ENCODE measurements at places on chromosomes 5 and 9.

- DNase-seq = no peak
- H3K4me1 ChIP-seq = no peaks in the 10 kb centered on the region
- H3K27ac ChIP-seq = no peak overlapping the region
- no peak overlapping the region for H3K4me3 ChIP-seq
- no peaks in the 10 kb centered on the region for H3K27me3 ChIP-seq
Observed at GRCh38 chr5:164119806-164120447, 614.5 kb downstream of the MAT2B start.

- H3K4me3 ChIP-seq = no peak overlapping the region
- no peak for DNase-seq
- no peaks in the 10 kb centered on the region for H3K27me3 ChIP-seq
Observed at GRCh38 chr9:6567140-6567591, 78.4 kb downstream of the GLDC start.

DNA sequence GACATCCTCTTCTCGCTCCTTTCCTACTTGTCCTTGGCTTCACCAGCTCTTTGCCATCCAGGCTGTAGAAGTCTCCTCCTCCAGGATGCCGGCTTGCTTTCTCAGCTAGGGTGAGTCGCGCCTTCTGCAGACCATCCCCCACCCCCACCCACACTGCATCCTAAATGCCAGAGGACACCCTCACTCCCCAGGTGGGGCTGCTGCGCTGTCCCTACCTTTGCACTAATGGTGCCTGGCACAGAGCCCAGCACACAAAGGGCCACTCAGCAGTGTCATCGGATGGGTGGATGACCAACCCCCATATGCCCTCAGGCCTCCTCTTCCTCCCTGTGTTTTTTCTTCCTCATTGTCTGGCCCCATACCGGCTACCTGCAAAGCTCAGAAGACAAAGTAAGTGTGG lies 14.8 kb downstream of the IL9 start:
- H3K4me3 ChIP-seq = no peak overlapping the region
- no peaks in the 10 kb centered on the region for H3K36me3 ChIP-seq

DNA sequence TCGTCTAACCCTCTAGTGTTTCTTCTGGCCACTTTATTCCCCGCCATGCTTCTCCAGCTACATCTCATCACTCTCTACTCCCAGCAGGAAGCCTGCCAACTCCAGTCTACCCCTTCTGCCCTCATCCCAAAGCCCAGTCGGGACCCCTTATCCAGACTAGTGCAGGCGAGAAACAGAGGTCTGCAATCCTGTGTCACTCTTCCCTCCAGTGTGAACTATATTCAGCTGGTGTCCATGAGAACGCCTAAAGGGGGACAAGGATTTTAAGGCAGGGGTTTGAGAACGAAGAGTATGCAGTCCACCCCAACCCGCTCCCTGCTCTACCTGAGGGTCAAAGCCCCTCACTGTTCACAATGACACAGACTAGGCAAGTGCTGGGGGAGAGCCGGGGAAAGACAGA lies 41.7 kb upstream of the GABRP start:
- no peaks in the 10 kb centered on the region for H3K4me1 ChIP-seq
- H3K36me3 ChIP-seq = no peaks in the 10 kb centered on the region
- no peak for DNase-seq
- no peak overlapping the region for H3K27ac ChIP-seq
- no peaks in the 10 kb centered on the region for H3K27me3 ChIP-seq

- H3K27me3 ChIP-seq = no peaks in the 10 kb centered on the region
- no peak overlapping the region for H3K27ac ChIP-seq
- no peak overlapping the region for H3K4me3 ChIP-seq
- DNase-seq = no peak
- no peaks in the 10 kb centered on the region for H3K4me1 ChIP-seq
Observed at GRCh38 chr5:137831526-137831925, 36.1 kb upstream of the MYOT start.

- H3K36me3 ChIP-seq = no peaks in the 10 kb centered on the region
- no peaks in the 10 kb centered on the region for H3K4me1 ChIP-seq
- no peak overlapping the region for H3K27ac ChIP-seq
- no peak for DNase-seq
- no peaks in the 10 kb centered on the region for H3K27me3 ChIP-seq
- H3K4me3 ChIP-seq = no peak overlapping the region
Observed at GRCh38 chr5:6178846-6179532, 199.4 kb downstream of the MED10 start.

GRCh38 chr5:113337515-113338415 lies 97.0 kb downstream of the TSSK1B start:
- H3K36me3 ChIP-seq = no peaks in the 10 kb centered on the region
- H3K27me3 ChIP-seq = no peaks in the 10 kb centered on the region
- no peak overlapping the region for H3K4me3 ChIP-seq
- H3K4me1 ChIP-seq = peaks cover 6% of the 10 kb centered on the region
- no peak overlapping the region for H3K27ac ChIP-seq

- DNase-seq = no peak
- H3K27ac ChIP-seq = no peak overlapping the region
- H3K27me3 ChIP-seq = no peaks in the 10 kb centered on the region
- H3K36me3 ChIP-seq = no peaks in the 10 kb centered on the region
Observed at GRCh38 chr5:143245929-143246561, 157.4 kb downstream of the NR3C1 start.

GRCh38 chr5:52892242-52892878 lies 96.8 kb upstream of the ITGA2 start:
- H3K4me1 ChIP-seq = no peaks in the 10 kb centered on the region
- no peak overlapping the region for H3K4me3 ChIP-seq
- no peaks in the 10 kb centered on the region for H3K27me3 ChIP-seq
- no peak overlapping the region for H3K27ac ChIP-seq
- no peaks in the 10 kb centered on the region for H3K36me3 ChIP-seq

GRCh38 chr5:139789116-139789844 lies 6.3 kb upstream of the PSD2 start:
- no peak overlapping the region for H3K27ac ChIP-seq
- H3K27me3 ChIP-seq = peaks cover 7% of the 10 kb centered on the region
- no peak for DNase-seq
- no peaks in the 10 kb centered on the region for H3K36me3 ChIP-seq

- H3K27me3 ChIP-seq = no peaks in the 10 kb centered on the region
- no peaks in the 10 kb centered on the region for H3K36me3 ChIP-seq
- no peaks in the 10 kb centered on the region for H3K4me1 ChIP-seq
- no peak overlapping the region for H3K4me3 ChIP-seq
Observed at GRCh38 chr5:161167016-161167767, 315.2 kb upstream of the ATP10B start.

GRCh38 chr5:25713259-25713658 lies 1068.5 kb upstream of the CDH10 start:
- H3K27ac ChIP-seq = no peak overlapping the region
- H3K4me3 ChIP-seq = no peak overlapping the region
- no peaks in the 10 kb centered on the region for H3K36me3 ChIP-seq
- DNase-seq = no peak
- no peaks in the 10 kb centered on the region for H3K27me3 ChIP-seq
- H3K4me1 ChIP-seq = no peaks in the 10 kb centered on the region

- no peak overlapping the region for H3K27ac ChIP-seq
- no peak overlapping the region for H3K4me3 ChIP-seq
- H3K36me3 ChIP-seq = no peaks in the 10 kb centered on the region
- H3K4me1 ChIP-seq = no peaks in the 10 kb centered on the region
- DNase-seq = no peak
Observed at GRCh38 chr5:137923856-137924255, 34.6 kb downstream of the PKD2L2 start.

DNA sequence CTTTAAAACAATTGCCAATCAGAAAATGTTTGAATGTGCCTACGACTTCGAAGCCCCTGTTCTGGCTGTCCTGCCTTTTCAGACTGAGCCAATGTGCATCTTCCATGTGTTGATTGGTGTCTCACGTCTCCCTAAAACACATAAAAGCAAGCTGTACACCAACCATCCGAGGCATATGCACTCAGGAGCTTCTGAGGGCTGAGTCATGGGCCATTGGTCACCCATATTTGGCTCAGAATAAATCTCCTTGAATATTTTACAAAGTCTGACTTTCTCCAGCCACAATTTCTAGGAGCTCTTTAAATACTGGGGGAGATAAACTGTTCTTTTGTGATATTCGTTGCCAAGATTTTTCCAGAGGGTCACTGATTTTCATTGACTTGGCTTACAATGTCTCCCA lies 53.9 kb downstream of the C9orf57 start:
- no peaks in the 10 kb centered on the region for H3K36me3 ChIP-seq
- no peak overlapping the region for H3K27ac ChIP-seq
- DNase-seq = no peak
- H3K27me3 ChIP-seq = no peaks in the 10 kb centered on the region

GRCh38 chr5:124040799-124041198 lies 528.8 kb downstream of the CSNK1G3 start:
- H3K27ac ChIP-seq = no peak overlapping the region
- no peak overlapping the region for H3K4me3 ChIP-seq
- H3K36me3 ChIP-seq = no peaks in the 10 kb centered on the region
- no peaks in the 10 kb centered on the region for H3K4me1 ChIP-seq

GRCh38 chr5:36928947-36929346 lies 52.4 kb downstream of the NIPBL start:
- no peak for DNase-seq
- no peaks in the 10 kb centered on the region for H3K27me3 ChIP-seq
- no peak overlapping the region for H3K27ac ChIP-seq
- no peak overlapping the region for H3K4me3 ChIP-seq

DNA sequence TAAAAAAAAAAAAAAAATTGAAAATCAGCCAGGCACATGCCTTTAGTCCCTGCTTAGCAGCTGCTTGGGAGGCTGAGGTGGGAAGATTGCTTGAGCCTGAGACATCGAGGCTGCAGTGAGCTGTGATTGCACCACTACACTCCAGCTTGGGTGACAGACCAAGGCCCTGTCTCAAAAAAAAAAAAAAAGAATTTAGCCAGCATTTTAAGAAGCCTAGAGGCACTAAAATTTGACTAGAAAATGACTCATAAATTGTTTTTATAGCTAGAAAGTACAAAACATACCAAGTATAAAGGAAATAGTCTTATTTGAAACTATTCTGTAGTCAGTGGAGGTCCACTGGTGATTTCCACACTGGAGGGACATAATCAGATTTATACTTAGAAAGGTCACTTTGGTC lies 17.5 kb downstream of the LRRC70 start:
- no peak overlapping the region for H3K27ac ChIP-seq
- DNase-seq = no peak
- no peaks in the 10 kb centered on the region for H3K36me3 ChIP-seq
- H3K4me1 ChIP-seq = no peaks in the 10 kb centered on the region
- H3K27me3 ChIP-seq = no peaks in the 10 kb centered on the region

- DNase-seq = no peak
- H3K4me3 ChIP-seq = no peak overlapping the region
- H3K4me1 ChIP-seq = no peaks in the 10 kb centered on the region
Observed at GRCh38 chr5:14086261-14086660, 56.9 kb upstream of the TRIO start.

- no peak overlapping the region for H3K4me3 ChIP-seq
- no peaks in the 10 kb centered on the region for H3K4me1 ChIP-seq
- H3K36me3 ChIP-seq = no peaks in the 10 kb centered on the region
- no peak overlapping the region for H3K27ac ChIP-seq
Observed at GRCh38 chr5:54217826-54218503, 92.4 kb downstream of the ARL15 start.

GRCh38 chr5:122844136-122844909 lies 1.1 kb upstream of the SNX24 start:
- peak overlapping the region; percentile 68 for H3K27ac ChIP-seq
- no peak for DNase-seq
- no peaks in the 10 kb centered on the region for H3K27me3 ChIP-seq
- peak overlapping the region; percentile 79 for H3K4me3 ChIP-seq
- no peaks in the 10 kb centered on the region for H3K36me3 ChIP-seq
- peaks cover 25% of the 10 kb centered on the region for H3K4me1 ChIP-seq

GRCh38 chr5:178238711-178239592 lies 6.3 kb upstream of the PHYKPL start:
- no peak overlapping the region for H3K4me3 ChIP-seq
- no peak for DNase-seq
- peaks cover 47% of the 10 kb centered on the region for H3K4me1 ChIP-seq
- no peaks in the 10 kb centered on the region for H3K27me3 ChIP-seq

GRCh38 chr5:13143630-13144029 lies 800.9 kb downstream of the DNAH5 start:
- H3K36me3 ChIP-seq = no peaks in the 10 kb centered on the region
- H3K27me3 ChIP-seq = no peaks in the 10 kb centered on the region
- H3K27ac ChIP-seq = no peak overlapping the region
- no peak for DNase-seq
- no peaks in the 10 kb centered on the region for H3K4me1 ChIP-seq
